Gastroesophageal sphincter (tissue), 4 donors: ENCODE measurements at places on chromosomes 7 and 10.

DNA sequence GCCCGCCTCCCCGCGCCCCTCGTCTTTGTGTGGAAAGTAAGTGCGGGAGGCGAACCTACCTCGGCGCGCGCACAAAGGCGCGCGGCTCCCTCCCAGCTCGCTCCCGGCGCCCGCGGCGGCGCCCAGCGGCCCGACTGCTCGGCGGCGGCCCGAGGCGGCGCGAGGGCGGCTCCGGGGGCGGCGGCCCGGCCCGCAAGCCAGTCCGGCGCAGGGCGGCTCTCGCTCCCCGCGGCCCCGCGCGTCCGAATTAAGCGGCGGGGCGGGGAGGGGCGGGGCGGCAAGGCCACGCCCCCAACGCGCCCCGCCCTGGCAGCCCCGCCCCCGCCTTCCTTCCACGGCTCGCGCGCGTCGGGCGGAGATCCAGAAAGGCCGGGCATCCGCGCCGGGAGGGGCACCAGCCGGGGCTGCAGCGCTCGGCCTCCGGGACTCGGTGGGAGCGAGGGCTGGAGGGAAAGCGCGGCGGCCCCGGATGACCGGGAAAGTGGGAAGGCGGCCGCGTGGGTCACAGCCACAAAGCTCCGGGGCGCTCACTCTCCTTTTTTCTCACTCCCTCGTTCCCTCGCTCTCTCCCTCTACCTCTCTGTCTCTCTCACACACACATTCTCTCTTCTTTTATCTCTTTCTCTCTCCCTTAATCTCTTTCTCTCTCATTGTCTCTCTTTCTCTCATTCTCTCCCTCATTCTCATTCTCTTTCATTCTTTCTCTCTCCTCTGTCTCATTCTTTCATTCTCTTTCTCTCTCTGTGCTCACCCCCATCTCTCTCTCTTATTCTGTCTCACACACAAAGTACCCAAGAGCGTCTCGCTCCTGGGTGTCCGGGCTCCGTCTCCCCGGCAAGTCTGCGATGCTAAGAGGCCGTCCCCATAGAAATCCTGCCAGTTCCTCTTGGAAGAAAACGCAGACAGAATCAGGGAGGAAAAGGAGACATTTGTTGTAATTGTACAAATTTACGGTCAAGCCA is 170.2 kb downstream of the FAM107B start:
- H3K4me3 ChIP-seq: peak overlapping the region; percentile 70
- ATAC-seq: peak; percentile 96
- H3K27me3 ChIP-seq: no peaks in the 10 kb centered on the region
- H3K4me1 ChIP-seq: no peaks in the 10 kb centered on the region

DNA sequence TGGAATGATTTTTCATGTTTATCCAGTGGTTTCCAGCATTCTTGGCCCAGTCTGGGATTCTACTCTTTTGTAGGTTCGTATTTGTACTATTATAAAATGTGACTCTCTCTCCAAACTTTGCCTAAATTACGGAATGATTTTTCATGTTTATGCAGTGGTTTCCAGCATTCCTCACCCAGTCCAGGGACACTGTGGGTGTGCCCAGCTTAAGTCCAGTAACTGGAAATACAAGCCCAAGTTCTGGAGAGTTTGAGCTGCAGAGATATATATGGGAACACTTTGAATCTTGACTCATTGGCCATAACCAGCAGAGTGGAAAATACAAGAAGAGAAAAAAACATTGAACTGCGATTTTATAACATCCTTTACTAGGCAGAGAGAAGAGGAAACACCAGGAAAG is 5.9 kb upstream of the MAGI2 start:
- H3K4me3 ChIP-seq: no peak overlapping the region
- H3K36me3 ChIP-seq: peaks cover 10% of the 10 kb centered on the region
- H3K27me3 ChIP-seq: no peaks in the 10 kb centered on the region
- H3K27ac ChIP-seq: no peak overlapping the region
- peak; percentile 57 for ATAC-seq
- peaks cover 55% of the 10 kb centered on the region for H3K4me1 ChIP-seq

GRCh38 chr7:29806995-29807841 is 910 bp downstream of the WIPF3 start:
- H3K27ac ChIP-seq: no peak overlapping the region
- peaks cover 45% of the 10 kb centered on the region for H3K27me3 ChIP-seq
- peak; percentile 56 for ATAC-seq
- no peaks in the 10 kb centered on the region for H3K36me3 ChIP-seq

DNA sequence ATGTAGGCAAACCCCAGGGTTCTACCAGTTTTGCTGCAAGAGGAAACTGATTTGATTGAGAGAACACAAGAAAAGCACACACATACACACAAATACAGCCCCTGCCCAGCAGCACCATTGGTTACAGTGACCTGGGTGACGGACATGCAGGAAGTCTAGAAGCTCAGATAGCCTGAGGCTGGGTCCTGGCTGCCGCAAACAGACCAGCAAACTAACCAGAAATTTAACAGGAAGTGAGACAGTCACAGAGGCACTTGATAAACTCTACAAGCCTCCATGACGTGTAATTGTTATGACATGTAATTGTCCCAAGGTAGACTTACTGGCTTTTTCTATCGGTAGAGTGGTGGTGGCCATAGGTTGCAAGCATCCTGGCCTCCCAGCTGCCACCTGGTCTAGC is 58.9 kb downstream of the PRKAR2B start:
- H3K27ac ChIP-seq: no peak overlapping the region
- no peaks in the 10 kb centered on the region for H3K36me3 ChIP-seq
- H3K27me3 ChIP-seq: no peaks in the 10 kb centered on the region
- no peak overlapping the region for H3K4me3 ChIP-seq

DNA sequence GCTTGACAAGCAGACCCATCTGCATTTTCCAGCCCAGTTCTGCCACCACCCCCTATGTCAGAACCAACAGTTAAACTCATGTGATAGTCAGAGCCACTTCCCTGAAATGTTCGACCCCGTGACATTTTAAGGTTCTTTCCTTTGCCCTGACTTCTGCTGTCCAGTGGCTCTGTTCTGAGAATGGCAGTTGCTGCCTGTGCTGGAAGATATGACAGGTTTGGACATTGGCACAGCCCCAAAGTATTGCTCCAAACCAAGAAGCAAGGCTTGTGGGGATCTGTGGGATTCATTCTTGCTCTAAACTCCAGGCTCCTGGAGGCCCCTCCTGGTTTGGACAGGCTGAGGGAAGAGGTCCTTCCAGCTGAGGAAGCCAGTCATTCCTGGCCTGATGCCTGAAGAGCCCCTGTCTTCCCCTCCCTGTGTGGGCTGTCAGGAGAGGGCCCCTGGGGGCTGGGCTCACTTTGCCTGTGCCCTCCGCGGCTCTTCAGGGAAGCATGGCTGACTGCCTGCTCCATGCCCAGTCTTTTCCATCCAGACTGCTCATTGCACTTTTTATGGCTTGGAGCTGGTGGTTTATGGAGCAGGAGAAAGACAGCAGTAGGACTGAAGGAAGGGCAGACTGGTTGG is 138.0 kb downstream of the CDH23 start:
- H3K4me3 ChIP-seq: no peak overlapping the region
- no peak overlapping the region for H3K27ac ChIP-seq
- H3K27me3 ChIP-seq: no peaks in the 10 kb centered on the region

- H3K4me3 ChIP-seq: no peak overlapping the region
- no peak overlapping the region for H3K27ac ChIP-seq
- no peaks in the 10 kb centered on the region for H3K36me3 ChIP-seq
- no peaks in the 10 kb centered on the region for H3K4me1 ChIP-seq
- ATAC-seq: no peak
Observed at GRCh38 chr7:16295558-16295957, 125.8 kb downstream of the CRPPA start.

DNA sequence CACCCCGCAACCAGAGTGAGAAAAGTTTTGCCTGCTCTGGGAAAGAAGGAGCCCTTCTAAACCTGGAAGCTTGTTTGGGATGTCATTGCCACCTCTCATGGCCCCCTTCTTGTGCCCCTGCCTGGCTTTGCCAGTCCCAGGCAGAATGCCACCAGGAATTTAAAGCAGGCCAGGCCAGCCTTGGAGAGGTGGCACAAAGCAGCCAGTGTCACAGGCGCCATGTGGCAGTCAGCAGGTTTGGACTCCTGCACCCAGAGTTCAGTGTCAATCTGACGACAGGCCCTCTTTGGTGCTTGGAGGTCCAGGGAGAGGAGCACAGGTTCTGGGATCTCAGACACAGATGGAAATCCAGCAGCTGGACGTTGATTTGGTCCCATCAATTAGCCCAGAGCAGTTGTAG is 12.7 kb downstream of the HK1 start:
- ATAC-seq: no peak
- H3K27me3 ChIP-seq: no peaks in the 10 kb centered on the region
- H3K36me3 ChIP-seq: no peaks in the 10 kb centered on the region
- H3K4me1 ChIP-seq: no peaks in the 10 kb centered on the region
- no peak overlapping the region for H3K27ac ChIP-seq

GRCh38 chr10:29658984-29659965 is 24.5 kb upstream of the SVIL start:
- peak; percentile 92 for ATAC-seq
- peaks cover 76% of the 10 kb centered on the region for H3K4me1 ChIP-seq
- no peaks in the 10 kb centered on the region for H3K27me3 ChIP-seq

GRCh38 chr10:46323176-46323575 is 36.4 kb downstream of the ANTXRL start:
- no peaks in the 10 kb centered on the region for H3K27me3 ChIP-seq
- H3K4me1 ChIP-seq: no peaks in the 10 kb centered on the region
- ATAC-seq: no peak
- H3K36me3 ChIP-seq: no peaks in the 10 kb centered on the region

- H3K36me3 ChIP-seq: no peaks in the 10 kb centered on the region
- no peaks in the 10 kb centered on the region for H3K4me1 ChIP-seq
- no peak for ATAC-seq
- H3K27ac ChIP-seq: no peak overlapping the region
- no peaks in the 10 kb centered on the region for H3K27me3 ChIP-seq
Observed at GRCh38 chr7:51639661-51640334, 323.2 kb upstream of the COBL start.

GRCh38 chr7:18706670-18707069 is 211.1 kb downstream of the HDAC9 start:
- H3K4me1 ChIP-seq: no peaks in the 10 kb centered on the region
- no peaks in the 10 kb centered on the region for H3K27me3 ChIP-seq
- no peak overlapping the region for H3K27ac ChIP-seq
- H3K4me3 ChIP-seq: no peak overlapping the region

- no peak overlapping the region for H3K4me3 ChIP-seq
- H3K27me3 ChIP-seq: peaks cover 10% of the 10 kb centered on the region
- H3K27ac ChIP-seq: no peak overlapping the region
- peaks cover 7% of the 10 kb centered on the region for H3K36me3 ChIP-seq
- peaks cover 1% of the 10 kb centered on the region for H3K4me1 ChIP-seq
- ATAC-seq: no peak
Observed at GRCh38 chr10:43196131-43196980, 58.1 kb downstream of the CSGALNACT2 start.

DNA sequence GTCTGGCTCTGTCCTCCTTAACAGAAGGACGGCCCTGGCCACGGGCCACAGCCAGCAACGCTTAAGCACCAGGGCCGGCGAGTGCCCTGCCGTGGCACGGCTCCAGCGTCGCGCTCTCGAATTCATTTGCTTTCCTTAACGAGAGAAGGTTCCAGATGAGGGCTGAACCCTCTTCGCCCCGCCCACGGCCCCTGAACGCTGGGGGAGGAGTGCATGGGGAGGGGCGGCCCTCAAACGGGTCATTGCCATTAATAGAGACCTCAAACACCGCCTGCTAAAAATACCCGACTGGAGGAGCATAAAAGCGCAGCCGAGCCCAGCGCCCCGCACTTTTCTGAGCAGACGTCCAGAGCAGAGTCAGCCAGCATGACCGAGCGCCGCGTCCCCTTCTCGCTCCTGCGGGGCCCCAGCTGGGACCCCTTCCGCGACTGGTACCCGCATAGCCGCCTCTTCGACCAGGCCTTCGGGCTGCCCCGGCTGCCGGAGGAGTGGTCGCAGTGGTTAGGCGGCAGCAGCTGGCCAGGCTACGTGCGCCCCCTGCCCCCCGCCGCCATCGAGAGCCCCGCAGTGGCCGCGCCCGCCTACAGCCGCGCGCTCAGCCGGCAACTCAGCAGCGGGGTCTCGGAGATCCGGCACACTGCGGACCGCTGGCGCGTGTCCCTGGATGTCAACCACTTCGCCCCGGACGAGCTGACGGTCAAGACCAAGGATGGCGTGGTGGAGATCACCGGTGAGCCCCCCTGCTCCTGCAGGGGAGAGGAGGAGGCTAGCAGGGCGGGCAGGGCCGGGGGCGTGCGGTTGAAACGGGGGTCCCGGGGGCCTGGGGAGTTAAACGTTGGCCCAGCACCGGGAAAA is at the start of gene HSPB1:
Gene HSPB1 (plus strand): TSS at position 327 of the 855 bp plus-strand sequence. CDS start 40 bp downstream, at position 367.
- peak; percentile 77 for ATAC-seq
- H3K27me3 ChIP-seq: no peaks in the 10 kb centered on the region
- H3K27ac ChIP-seq: peak within 1 kb of the TSS; percentile 87
- peak within 1 kb of the TSS; percentile 99 for H3K4me3 ChIP-seq

DNA sequence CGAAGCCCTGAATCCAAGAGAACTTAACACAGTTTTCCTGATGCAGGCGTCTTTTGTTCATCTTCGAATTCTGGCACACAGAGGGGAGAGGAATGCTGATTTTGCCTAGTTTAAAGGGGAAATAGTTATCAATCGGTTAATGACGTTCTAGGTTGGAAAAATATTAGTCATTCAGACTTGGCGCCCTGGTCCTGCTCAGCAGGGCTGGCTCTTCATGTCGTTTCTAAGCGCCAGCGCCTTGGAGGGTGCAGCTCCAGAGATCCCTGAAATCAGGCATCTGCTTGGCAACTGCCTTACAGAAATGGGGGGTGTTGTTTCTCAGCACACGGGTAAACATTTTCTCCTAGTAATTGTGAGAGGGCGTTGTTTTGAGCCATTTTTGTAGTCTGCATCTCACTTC is 1.3 kb upstream of the PRTFDC1 start:
- no peak overlapping the region for H3K27ac ChIP-seq
- H3K36me3 ChIP-seq: no peaks in the 10 kb centered on the region
- no peak overlapping the region for H3K4me3 ChIP-seq
- H3K27me3 ChIP-seq: no peaks in the 10 kb centered on the region
- ATAC-seq: no peak
- peaks cover 48% of the 10 kb centered on the region for H3K4me1 ChIP-seq
